ENCODE measurements at places on chromosomes 5 and 9.
A peak's percentile ranks its signal among the peaks of the same experiment; 100 is the strongest.

GRCh38 chr5:179287631-179288030 is 57.6 kb downstream of the ADAMTS2 start:
- DNase-seq: no peak

DNA sequence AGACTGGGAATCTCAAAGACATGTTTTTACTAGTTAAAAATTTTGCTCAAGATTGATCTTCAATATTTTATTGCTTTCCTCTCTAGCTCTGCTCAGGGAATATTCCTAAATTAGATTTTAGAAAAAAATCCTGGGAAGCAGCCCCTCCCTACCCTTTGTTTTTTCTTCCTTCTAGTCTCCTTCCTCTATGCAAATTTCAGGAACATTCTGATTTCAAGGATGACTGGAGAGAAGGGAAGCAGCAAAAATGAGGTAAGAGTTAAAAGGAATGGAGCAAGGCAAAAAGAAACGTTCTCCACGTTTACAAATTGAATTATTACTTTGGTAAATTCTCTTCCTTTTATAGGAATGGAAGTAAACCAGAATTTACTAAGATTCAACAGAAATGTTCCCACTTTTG is 493.4 kb upstream of the TUSC1 start:
- DNase-seq: no peak

GRCh38 chr5:144794922-144795321 is 624.2 kb downstream of the KCTD16 start:
- no peak for DNase-seq

DNA sequence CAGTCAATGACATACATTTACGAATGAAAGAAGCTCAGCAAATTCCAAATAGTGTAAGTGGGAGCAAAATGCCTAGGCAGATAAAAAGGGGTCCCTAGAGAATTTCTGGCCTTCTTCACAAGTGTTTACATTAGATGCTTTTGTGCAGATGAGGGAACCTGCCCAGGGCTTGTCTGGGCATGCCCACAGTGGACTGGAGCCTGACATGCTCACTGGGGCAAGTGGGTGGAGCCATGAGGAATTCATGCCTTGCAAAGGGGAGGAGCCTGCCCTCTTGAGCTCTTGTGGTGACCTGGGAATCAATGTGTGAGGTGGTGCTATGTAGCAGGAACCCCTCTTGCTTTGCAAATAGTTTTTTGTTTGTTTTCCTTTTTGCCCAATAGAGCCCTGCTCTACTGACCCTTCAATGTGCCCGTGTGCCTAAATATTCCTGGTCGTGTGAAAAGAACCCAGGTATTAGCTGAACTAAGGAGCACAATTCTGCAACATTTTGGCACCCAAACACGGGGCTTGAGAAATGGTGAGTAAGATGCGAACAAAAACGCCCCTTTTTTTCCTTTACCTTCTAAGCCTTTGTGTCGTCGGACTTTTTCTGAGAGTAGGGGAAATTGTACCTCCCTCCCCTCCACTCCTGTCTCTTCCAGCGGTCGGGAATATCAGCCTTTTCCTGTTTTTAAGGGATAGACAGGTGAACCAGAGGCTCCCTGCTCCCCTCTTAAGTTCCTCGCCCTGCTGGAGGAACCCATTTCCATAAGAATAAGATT is 433.8 kb upstream of the CDH9 start:
- no peak for DNase-seq

DNA sequence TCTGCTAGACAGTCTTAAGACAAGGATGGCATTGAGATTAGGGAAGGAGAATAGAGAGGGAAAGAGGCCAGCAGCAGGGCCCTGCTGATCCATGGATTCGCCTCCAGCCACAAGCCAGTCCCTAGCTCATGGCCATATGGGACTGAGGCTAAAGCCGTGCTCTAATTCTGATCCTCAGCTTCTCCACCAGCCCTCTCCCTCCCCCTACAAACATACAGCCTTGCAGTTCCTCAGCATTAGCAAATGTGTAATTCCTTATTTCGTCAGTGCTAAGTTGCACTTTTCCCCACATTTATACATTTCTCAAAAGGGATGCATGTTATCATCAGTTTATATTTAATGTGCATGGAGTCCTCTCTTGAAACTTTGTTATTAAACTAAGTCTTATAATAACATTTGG is 34.8 kb downstream of the ZNF462 start:
- DNase-seq: peak; percentile 27

- DNase-seq: peak; percentile 18
These were observed 11.9 kb downstream of the SMIM23 start for GRCh38 chr5:171797543-171797942.

DNA sequence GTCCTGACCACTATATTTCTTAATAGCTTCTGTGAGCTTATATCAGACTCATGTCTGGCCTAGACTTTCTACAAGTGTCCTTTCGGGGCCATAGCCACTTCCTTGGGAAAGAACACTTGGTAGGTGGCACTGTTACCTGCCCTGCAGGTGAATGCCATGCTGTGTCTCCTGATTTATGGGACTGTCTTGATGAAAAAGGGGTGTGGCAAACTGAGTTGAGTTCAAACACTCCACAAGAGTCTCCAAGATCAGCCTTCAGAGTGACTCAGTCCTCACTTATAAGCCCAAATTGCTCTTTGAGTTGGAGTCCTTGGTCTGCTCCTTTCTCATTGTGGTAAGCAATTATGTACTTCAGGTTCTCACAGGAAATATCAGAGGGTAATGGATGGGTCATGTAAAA is 9.9 kb upstream of the ANKHD1 start:
- no peak for DNase-seq

GRCh38 chr9:133834080-133834976 is 96.2 kb upstream of the SARDH start:
- DNase-seq: no peak

- no peak for DNase-seq
These were observed 94.5 kb downstream of the PJA2 start for GRCh38 chr5:109315245-109315644.

DNA sequence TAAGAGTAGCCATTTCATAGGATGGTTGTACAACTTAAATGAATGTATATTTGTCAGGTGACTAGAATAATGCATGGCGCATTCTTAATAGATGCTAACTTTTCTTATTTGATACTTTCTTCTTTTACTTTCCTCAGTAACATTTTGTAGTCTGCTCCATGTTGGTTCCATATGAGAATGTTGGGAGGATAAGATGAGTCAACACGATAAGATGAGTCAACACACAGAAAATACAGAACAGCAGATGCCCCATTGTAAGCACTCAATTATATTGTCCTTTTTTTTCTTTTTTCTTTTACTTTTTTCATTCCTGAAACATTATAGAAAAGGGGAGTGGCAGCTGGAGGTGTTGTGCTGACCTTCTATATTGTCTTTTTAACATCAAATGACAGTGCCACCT is 92.3 kb upstream of the SPATA31C2 start:
- DNase-seq: no peak

- DNase-seq: no peak
These were observed 6.3 kb upstream of the GARIN3 start for GRCh38 chr5:157172403-157172802.

DNA sequence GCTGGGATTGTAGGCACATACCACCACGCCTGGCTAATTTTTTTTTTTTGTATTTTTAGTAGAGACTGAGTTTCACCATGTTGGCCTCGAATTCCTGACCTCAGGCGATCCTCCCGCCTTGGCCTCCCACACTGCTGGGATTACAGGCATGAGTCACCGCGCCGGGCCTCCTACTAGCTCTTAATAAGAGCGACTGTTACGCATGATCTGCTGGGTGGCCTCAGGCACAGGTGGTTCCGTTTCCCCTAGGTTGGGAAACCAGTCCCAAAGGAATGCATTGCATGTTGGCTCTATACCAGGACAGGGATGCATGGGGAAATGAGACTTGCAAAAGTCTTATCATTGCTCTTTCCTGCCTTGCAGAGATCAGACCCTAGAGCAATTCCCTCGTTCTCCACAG is 184.7 kb upstream of the PPP1R26 start:
- DNase-seq: no peak

DNA sequence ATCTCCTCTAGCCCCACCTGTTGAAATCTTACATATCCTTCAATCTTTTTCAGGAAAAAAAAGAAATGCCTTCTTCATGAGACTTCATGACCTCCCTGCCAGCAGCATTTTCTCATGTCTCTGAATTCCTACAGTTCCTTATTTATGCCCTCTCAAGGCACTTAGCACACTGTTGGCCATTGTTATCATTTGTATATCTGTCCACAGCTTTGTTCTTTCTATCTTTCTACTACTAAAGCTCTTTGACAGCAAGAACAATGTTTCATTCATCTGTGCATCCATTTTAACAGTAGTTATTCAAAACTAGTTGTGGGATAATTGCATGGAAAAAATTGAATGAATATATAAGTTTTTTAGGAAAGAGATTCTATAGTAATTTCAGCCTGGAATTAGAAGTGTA is 20.9 kb upstream of the GZMA start:
- DNase-seq: no peak

DNA sequence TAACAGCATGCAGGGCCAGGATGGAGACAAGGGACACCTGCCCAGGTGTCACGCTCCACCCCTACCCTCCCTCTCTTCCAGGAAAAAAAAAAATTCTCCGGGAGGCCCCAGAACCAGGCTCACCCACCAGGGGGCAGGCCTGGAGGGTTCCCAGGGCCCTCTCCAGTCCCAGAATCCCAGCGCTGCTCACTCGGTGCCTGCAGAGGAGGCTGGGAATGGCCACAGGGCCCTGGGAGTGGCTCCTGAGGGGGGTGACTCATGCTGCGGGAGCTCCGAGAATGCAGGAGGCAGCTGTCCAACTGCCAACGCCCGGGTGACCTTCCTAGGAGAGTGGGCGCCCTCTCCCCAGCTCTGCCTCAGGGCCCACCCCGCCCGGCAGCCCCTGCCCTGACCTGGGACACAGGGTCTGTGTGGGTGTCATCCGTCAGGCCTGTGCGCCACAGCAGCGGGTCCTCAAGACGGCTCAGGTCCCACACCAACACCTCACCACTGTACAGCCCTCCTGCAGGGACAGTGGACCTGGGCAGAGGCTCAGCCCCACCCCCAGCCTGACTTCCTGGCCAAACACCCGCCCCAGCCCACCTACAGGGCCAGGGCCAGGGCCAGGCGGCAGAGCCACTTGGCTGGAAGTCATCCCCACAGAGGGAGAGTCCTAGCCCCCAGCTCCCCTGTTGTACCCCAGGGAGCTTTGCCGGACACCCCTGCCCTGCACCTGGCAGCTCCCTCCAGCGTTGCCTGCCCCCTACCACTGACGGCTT is 21.2 kb downstream of the DYNC2I2 start:
- DNase-seq: no peak

DNA sequence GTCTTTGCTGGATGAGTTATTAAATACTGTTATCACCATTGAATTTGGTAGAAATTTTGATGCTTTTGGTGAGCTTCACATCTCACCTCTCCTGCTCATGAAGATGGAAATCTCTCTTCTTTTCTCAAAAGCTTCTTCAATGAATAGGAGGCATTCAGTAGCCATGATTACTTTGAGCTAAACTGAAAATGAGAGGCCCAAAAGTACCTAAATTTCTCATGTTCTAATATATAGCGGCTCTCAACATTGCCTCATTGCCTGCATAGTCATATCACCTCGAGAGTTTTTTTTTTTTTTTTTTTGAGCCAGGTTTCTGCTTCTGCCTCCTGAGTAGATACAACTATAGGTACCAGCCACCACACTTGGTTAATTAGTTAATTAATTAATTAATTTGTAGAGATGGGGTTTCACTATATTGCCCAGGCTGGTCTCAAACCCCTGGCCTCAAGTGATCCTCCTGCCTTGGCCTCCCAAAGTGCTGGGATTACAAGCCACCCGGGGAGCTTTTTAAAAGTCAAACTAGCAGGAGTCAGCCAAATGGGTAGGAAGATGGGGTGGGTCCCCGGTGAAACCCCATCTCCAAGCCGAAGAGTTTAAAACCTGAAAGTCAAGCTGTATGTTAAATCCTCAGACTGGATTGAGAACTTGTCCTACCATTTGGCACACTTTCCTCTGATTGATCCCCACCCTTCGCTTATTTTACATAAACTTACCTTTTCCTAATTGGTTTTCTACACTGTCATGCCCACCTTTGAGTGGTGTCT is 169.0 kb downstream of the DOCK2 start:
- no peak for DNase-seq

DNA sequence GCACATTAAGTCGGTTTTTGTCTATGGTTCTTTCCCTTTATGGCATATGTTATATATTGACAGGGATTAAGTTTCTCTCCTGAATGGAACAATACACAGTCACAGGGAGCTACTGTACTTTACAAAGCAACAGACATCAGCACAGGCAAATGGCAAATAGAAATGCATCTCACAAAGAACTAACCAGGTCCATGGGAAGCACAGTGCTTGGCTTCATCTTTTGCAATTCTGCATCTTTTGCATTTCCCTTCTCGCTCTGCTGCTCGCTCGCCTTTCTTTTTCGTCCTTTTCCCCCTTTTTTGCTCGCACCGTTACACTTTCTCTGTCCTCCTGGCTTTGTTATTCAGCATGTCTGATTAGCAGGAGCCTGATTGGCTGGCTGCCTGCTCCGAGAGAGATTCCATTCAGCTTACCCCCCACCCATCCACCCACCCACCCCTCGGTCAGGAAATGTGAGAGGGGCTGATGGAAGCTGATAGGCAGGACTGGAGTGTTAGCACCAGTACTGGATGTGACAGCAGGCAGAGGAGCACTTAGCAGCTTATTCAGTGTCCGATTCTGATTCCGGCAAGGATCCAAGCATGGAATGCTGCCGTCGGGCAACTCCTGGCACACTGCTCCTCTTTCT is at the start of gene ADAMTSL1:
Gene ADAMTSL1, plus strand, starts transcription at position 502 of the 628 bp plus-strand sequence. Its CDS starts 80 bp downstream, at position 582.
- no peak for DNase-seq

GRCh38 chr5:33073881-33074327 is 362.8 kb downstream of the NPR3 start:
- no peak for DNase-seq

- DNase-seq: peak; percentile 68
These were observed 48.6 kb downstream of the RGS3 start for GRCh38 chr9:113511856-113512761.

GRCh38 chr9:105187781-105188180 is 56.7 kb upstream of the SLC44A1 start:
- DNase-seq: peak; percentile 73

- no peak for DNase-seq
These were observed 133.9 kb downstream of the GIN1 start for GRCh38 chr5:102986074-102986473.

- peak; percentile 48 for DNase-seq
These were observed 372.0 kb upstream of the KIF2A start for GRCh38 chr5:61933787-61934626.

- DNase-seq: no peak
These were observed 10.5 kb upstream of the CCDC125 start for GRCh38 chr5:69343083-69343482.

- no peak for DNase-seq
These were observed 102.9 kb downstream of the MARCHF11 start for GRCh38 chr5:16076657-16077056.

GRCh38 chr9:70556771-70557170 is 142.3 kb upstream of the KLF9 start:
- DNase-seq: no peak
